RWPE1 (cell line): ENCODE measurements at places on chromosomes 7 and 10.

- peak; percentile 26 for DNase-seq
Observed at GRCh38 chr7:50069613-50070012, 23.4 kb downstream of the ZPBP start.

DNA sequence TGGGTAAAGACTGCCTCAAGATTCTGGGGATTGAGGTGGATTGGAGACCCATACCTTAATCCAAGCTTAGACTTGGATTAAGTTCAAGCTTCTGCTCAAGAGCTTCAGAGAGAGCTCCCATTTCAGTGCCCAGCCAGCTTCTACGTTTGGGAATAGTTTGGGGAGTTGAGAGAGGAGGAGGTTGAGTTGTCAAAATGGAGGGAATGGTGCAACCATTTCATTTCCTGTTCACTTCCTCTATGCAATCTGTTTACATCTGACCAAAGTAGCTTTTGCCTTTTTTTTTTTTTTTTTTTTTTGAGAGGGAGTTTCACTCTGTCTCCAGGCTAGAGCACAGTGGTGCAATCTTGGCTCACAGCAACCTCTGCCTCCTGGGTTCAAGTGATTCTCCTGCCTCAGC is 65.8 kb downstream of the ENTPD1 start:
- no peak for DNase-seq

- DNase-seq: no peak
Observed at GRCh38 chr10:19826712-19827111, 10.5 kb downstream of the PLXDC2 start.

- DNase-seq: no peak
Observed at GRCh38 chr10:26739071-26739631, 41.6 kb downstream of the PDSS1 start.

GRCh38 chr10:29772403-29772802 is 137.6 kb upstream of the SVIL start:
- no peak for DNase-seq

- peak; percentile 65 for DNase-seq
Observed at GRCh38 chr7:44678471-44679179, 70.0 kb upstream of the ZMIZ2 start.

DNA sequence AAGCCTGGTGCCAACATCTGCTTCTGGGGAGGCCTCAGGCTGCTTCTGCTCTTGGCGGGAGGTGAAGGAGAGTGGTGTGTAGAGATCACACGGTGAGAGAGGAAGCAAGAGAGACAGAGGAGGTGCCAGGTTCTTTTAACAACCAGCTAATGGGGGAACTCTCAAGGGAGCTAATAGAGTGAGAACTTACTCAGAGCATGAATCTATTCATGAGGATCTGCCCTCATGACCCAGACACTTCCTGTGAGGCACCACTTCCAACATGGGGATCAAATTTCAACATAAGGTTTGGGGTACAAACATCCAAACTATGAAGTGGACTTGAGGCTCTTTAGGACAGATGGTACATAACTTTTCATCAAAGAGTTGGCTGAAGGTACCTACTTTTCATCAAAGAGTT is 5.1 kb upstream of the ZNF32 start:
- no peak for DNase-seq
